ENCODE measurements at places on chromosomes 12 and 14.

DNA sequence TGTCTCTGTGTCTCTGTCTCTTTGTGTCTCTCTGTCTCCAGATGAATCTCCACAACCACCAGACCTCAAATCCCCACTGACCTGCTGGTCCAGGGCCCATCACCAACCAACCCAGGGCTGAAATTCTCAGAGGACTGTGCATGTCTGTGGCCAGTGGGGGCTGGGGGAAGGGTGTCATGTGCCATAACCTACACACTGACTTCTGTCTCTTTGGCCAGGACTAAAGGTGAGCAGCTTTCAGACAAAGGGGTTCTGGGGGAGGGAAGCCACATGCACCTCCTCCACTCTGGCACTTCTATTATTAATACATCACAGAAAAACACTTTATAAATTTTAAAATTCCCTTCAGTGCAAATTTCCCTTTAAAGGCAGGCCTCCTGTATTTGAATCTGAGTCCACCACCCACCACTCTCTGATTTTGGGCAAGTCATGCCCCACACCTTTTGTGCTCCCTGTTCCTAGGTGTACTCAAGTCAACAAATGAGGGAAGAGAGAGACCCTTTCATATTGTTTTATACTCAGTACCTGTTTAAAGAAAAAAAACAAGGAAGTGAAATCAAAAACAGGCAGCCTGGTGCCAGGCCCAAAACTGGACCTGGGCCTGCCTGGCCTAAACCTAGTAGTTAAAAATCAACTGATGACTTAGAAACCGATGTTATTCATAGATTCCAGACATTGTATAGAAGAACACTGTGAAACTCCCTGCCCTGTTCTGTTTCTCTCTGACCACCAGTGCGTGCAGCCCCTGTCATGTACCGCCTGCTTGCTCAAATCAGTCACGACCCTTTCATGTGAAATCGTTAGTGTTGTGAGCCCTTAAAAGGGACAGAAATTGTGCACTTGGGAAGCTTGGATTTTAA lies 80.2 kb downstream of the TUNAR start:
- no peak for DNase-seq

DNA sequence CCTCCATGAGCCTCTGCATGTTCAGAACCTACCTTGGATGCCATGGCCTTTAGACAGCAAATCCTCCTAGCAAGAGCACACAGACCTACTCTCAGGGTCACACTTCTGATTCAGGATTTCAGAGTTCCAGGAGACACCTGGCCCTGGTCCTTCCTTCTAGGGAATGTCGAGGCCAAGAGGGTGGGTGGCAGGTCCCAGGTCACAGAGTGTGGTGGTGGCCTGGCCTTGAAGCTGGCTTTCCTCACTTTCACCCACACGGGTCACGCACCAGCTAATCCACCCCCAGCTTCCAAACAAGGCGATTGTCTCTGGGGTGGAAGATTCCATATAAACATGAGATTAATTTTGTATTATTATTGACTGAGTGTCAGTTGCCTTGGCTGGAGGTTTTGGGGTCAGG lies 328.3 kb upstream of the RTL1 start:
- no peak for DNase-seq

- no peak for DNase-seq
Observed at GRCh38 chr14:28653521-28653920, 113.1 kb upstream of the FOXG1 start.

DNA sequence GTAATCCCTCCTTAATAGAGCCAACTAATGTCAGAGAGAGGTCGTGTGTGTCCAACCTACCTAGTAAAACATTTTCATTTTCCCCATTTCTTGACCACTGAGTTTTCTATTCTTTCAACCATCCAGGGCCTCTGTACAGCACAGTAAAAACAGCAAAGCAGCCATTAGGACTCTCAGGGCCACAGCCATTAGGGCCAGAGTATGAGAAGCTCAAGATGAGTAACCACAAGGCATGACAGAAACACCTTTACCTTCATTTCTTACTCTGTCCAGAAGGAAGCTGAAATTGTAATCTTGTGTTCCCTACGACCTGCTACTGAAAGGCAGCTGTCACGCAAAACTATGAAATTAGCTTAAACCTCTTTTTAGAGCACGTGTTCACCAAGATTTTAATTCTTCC lies 2.3 kb downstream of the SPPL3 start:
- DNase-seq: no peak

DNA sequence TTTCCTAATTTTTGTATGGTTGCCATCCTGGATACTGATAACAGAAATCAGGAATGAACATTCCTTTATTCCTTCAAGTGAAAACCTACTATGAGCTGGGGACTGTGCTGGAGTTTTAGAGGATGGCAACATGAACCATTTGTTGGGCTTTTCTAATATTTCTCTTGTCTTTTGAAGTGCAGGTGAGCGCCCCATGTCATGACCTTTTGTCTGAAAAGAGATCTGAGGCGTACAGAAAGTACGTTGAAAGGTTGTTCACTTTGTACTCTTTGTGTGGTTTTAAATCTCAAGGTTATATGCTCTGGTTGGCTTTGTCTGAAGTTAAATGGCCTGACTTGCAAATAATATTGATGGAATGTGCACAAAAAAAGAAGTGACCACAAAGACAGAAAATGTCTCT lies 79.0 kb downstream of the GAS2L3 start:
- DNase-seq: no peak

GRCh38 chr12:47979686-47980085 lies 16.3 kb downstream of the TMEM106C start:
- no peak for DNase-seq

- DNase-seq: no peak
Observed at GRCh38 chr14:85789506-85789905, 259.6 kb downstream of the FLRT2 start.

- DNase-seq: no peak
Observed at GRCh38 chr14:42944284-42944683, 1337.6 kb downstream of the LRFN5 start.

GRCh38 chr12:82412246-82412645 lies 53.9 kb downstream of the METTL25 start:
- DNase-seq: no peak

Measured in suppressor macrophage treated with lipopolysaccharide for 4 hours (primary cell).